ENCODE measurements at places on chromosomes 2 and 18.

DNA sequence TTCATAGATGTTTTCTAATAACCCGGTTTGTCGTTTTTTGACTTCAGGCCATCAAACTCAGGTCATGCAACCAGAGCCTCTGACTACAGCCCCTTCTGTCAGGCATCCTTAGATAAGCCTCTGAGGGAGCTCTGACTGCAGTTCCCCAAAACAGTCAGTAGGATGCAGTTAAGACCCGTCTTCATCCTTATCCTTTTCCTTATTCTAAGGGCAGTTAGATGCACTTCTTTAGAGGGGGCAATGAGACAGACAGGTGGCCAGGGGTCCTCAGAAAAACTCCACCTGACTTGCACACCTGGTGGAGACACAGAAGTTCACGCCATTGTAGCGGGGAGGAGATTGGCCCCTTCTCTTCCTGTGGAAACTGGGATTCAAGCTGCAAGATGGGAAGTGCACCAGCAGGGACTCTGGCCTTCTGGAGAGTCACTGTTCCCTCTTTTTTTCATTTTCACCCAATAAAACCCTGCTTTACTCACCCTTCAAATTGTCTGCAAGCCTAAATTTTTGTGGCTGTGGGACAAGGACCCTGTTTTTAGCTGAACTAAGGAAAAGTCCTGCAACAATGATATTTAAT is 104.8 kb upstream of the TFPI start:
- DNase-seq: no peak

DNA sequence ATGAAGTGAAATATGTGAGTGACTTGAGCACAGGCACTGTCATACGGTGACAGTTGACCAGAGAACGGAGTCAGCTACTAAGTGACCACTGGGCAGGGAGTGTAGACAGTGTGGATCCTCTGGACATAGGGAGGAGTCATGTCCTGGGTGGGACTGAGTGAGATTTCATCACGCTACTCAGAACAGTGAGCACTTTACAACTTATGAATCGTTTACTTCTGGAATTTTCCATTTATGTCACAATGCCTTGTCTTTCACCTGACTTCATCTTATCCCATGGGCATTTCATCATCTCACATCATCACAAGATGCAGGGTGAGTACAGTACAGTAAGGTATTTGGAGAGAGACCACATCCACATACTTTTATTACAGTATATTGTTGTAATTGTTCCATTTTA is 29.0 kb downstream of the PTPRM start:
- DNase-seq: no peak

GRCh38 chr2:168633895-168634294 is 168.5 kb upstream of the NOSTRIN start:
- DNase-seq: no peak

- DNase-seq: no peak
Measured at GRCh38 chr2:48529676-48530032, 300 bp upstream of the STON1 start.

DNA sequence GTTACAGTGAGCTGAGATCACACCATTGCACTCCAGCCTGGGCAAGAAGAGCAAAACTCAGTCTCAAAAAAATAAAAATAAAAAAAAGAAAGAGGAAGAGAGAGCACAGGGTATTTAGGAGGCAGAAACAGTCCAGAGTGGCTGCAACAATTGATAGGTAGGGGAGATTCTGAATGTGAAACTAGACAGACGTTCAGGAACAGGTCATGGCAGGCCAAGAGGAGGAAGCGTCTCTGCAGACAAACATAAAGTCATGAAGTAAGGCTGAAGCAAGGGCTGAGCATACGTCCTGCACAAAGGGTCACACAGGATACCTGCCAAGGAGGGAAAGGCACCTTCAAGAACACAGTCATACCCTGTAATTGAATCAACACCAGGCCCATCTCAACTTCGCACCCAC is 64.1 kb upstream of the ZNF532 start:
- DNase-seq: no peak

DNA sequence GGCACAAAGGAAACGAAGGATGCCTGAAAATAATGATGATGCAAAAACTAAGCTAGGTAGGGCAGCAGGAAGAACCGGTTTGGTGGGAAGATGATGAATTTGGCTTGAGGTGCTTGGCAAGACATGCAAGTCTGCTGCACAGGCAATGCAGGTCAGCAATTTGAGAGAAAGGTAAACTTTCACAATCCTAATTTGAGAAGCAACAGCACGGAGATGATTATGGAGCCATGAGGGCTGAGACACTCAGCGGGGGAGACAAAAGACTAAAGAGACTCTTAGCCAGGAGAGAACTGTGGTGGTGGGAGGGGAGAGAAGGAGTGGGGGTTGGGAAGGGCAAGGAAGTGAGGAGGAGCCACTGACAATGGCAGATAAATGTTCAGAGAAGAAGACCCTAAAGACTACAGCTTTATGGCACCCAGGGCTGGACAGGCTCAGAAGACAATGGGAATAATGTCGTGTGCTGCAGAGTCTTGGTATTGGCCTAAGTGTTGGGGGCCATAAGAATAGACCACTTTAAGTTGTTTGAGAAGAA is 19.4 kb upstream of the RNF149 start:
- peak; percentile 78 for DNase-seq

GRCh38 chr2:10150436-10150835 is 27.9 kb downstream of the RRM2 start:
- no peak for DNase-seq

- no peak for DNase-seq
Measured at GRCh38 chr2:15971351-15971750, 31.0 kb downstream of the MYCN start.

GRCh38 chr2:213015387-213016165 is 135.8 kb downstream of the IKZF2 start:
- DNase-seq: no peak

DNA sequence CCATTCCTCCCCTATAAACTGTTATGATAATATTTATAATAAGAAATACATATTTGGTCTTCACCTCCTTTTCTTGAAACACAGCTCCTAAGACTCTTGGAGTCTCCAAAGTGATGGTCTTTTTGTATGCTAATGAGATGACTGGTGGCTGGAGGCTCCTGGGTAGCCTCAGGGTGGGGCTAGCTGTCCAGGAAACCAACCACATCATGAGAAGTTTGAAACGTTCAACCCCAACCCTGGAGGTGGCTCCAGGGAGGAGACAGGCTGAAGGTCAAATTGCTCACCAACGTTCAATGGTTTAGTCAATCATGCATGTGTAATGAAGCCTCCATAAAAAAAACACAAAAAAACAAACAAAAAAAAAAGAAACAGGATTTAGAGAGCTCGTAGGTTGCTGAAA is 298.7 kb upstream of the MGAT5 start:
- no peak for DNase-seq

GRCh38 chr18:76905821-76906220 is 83.5 kb downstream of the ZNF236 start:
- no peak for DNase-seq

Measured in breast epithelium (tissue), 4 donors.